ENCODE measurements at places on chromosomes 6 and 20. TPM values are rescaled to one million over a fixed set of nuclear protein-coding genes. Genes with fewer than 3 reads are reported as not detected.

GRCh38 chr6:3535776-3536435, 79.1 kb upstream of the SLC22A23 start:
- DNase-seq: no peak

GRCh38 chr6:128395188-128395587, 125.2 kb downstream of the PTPRK start:
- DNase-seq: no peak

DNA sequence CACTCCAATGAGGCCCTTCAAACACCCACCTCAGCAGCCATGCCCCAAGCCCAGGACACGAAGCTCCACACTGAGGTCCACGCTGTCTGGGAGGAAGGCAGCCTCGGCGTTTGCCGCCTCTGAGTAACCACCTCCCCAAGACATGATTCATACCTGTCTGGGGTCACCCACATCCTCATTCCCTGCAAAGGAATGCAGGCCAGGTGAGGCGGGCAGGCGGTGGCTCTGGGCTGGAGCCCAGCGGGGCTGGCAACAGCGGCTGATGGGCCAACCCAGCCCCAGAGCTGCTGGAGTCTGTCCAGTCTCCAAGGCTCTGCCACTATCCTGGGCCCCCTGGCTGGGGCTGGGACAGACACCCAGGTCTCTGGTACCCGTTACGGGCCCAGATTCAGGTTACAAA, 14.8 kb downstream of the PMEPA1 start:
- peak; percentile 90 for DNase-seq

The THBS2 gene
- 12.5 TPM for total RNA-seq

GRCh38 chr6:167920165-167920564, 77.3 kb upstream of the KIF25 start:
- DNase-seq: no peak

The OXT gene
- not detected for total RNA-seq

DNA sequence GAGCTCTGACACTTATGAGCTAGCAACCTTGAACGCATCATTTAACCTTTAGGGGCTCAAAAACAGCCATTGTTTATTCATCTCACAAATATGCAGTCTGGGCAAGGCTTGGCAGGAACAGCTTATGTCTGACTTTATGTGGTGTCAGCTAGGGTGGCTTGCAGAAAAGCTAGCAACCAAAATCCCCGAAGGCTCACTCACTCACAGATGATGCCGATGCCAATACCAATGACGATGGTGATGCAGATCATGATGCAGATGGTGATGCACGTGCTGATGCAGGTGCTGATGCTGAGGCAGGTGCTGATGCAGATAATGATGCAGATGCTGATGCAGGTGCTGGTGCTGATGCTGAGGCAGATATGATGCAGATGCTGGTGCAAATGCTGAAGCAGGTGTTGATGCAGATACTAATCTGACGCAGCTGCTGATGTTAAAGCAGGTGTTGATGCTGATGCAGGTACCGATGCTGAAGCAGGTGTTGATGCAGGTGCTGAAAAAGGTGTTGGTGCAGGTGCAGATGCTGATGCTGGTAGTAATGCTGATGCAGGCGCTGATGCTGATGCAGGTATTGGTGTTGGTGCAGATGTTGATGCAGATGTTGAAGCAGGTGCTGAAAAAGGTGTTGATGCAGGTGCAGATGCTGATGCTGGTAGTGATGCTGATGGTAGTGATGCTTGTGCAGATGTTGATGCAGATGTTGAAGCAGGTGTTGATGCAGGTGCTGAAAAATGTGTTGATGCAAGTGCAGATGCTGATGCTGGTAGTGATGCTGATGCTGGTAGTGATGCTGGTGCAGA, 195.6 kb downstream of the NFATC2 start:
- peak; percentile 68 for DNase-seq

- DNase-seq: no peak
Measured at GRCh38 chr6:53377289-53377688, 28.5 kb upstream of the ELOVL5 start.

GRCh38 chr6:12538881-12539357, 177.6 kb upstream of the PHACTR1 start:
- DNase-seq: peak; percentile 62

GRCh38 chr6:14141351-14142062, 23.9 kb downstream of the CD83 start:
- no peak for DNase-seq

DNA sequence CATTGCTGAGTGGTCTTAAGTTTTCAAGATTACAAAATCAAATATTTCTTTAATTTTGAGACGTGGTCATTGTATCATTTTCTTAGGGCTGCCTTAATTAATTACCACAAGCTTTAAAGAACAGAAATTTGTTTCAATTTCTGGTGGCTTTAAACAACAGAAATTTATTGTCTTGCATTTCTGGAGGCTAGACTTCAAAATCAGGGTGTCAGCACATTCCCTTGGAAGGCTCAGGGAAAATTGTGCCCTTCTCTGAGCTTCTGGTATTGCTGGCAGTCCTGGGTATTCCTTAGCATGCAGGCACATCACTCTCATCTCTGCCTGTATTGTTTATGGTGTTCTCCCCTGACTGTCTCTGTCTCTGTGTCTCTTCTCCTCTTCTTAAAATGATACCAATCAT, 76.0 kb upstream of the PCSK2 start:
- no peak for DNase-seq

GRCh38 chr6:40685862-40686261, 98.7 kb upstream of the LRFN2 start:
- no peak for DNase-seq

- DNase-seq: no peak
Measured at GRCh38 chr20:22773344-22773743, 189.0 kb upstream of the FOXA2 start.

- DNase-seq: no peak
Measured at GRCh38 chr6:38138374-38138773, 318.8 kb downstream of the ZFAND3 start.

- DNase-seq: peak; percentile 27
Measured at GRCh38 chr20:52191916-52192718, 538 bp upstream of the ZFP64 start.

GRCh38 chr6:157169226-157169625, 154.1 kb downstream of the TMEM242 start:
- no peak for DNase-seq

The CALHM6 gene
- total RNA-seq: 6.0 TPM

The CCM2L gene
- total RNA-seq: 2.1 TPM

DNA sequence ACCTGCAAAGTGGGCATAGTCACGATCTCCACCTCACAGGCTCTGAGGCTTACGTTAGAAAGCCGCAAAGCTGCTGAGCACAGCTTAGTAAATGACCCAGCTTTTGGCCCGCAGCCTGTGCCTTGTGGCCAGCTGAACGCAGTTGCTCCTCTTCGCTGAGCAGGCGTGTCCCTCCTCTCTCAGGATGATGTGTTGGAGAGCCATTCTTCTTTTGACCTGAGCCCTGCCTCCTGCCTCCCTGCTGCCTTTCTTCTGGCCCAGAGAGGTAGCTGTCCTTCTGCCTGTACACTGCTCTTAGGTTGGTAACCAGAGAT, 47.6 kb upstream of the MYL9 start:
- DNase-seq: peak; percentile 67

GRCh38 chr6:146582857-146583256, 15.9 kb upstream of the ADGB start:
- no peak for DNase-seq

All from Daoy (cell line).